ENCODE measurements at places on chromosomes 3 and 15.
A peak's percentile ranks its signal among the peaks of the same experiment; 100 is the strongest.

GRCh38 chr3:50357481-50357880 lies 1.8 kb downstream of the TMEM115 start:
- DNase-seq, result no peak

DNA sequence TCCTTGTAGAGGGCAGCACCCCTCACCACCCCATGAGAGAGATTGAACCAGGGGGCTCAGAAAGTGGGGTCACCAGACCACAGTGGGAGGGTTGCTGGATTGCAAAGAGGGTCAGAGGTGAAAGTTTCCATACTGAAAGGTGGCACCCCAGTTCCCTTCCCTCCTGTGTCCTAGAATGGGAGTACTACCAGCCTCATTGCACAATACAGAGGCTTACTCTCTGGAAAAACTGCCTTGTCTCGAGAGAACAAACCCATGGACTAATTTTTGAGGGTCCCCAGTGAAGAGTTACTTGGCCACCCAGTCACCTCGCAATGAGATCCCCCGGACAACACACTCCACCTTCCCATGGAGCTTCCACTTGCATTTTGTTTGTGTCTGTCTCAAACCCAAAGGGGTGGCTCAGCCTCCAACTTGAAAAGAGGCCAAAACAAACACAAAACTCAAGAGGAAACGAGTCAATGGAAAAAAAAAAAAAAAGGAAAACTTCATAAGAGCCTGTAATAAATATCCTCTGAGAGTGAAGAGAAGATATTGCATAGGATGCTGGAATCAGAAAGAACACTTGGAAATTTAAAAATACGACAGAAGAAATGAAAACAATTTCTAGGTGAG lies 18.6 kb downstream of the MESP2 start:
- no peak for DNase-seq

DNA sequence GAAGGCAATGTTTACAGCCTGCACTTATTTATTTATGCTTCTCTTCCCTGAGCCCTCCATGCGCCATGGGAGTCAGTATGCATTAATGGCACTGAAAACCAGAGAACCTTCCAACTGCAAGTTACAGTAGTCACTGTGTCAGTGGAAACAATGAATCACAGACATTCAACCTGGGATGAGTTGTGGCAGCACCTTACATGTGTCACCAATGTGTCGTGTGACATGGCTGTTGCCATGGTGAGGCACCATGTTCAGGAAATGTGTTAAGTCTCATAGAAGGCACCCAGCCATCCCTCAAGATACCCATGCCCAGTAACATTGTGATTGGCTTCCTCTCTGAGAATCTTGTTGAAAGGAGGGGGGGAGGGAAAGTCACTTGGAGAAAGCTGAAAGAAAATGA lies 105.0 kb downstream of the FOXP1 start:
- DNase-seq, result peak; percentile 66

GRCh38 chr3:171986757-171987518 lies 52.4 kb upstream of the FNDC3B start:
- DNase-seq, result no peak

DNA sequence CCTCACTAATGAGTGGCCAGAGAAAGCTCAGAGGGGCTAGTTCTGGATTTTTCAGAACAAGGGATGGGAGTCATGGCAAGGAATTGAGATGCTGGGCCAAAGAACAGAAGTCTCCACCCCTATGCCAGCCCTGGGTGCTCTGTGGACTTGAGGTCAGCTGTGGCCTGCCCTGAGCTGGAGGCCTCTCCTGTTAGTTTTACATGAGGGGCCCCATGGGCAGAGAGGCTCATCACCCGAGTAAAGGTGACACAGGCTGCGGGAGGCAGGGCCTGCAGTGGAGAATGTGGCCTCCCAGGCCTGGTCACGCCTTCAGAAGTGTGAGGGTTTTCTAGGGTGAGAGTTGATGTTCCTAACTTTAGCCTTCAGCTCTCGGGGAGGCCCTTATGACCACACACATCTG lies 44.9 kb downstream of the ABHD5 start:
- no peak for DNase-seq

DNA sequence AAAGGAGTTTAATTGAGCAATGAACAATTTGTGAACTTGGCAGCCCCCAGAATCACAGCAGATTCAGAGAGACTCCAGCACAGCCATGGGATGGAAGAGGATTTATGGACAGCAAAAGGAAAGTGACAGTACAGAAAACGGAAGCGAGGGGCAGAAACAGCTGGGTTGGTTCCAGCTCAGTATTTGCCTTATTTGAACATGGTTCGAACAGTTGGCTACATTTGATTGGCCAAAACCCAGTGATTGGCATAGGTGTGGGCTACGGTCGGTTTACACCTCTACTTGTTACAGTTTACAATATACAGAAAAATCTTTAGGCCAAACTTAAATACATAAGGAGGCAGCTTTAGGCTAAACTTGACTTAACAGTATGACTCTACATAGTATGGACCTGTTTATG lies 9.7 kb upstream of the MAP3K13 start:
- DNase-seq, result no peak

GRCh38 chr15:85986116-85986515 lies 93.6 kb upstream of the AGBL1 start:
- DNase-seq, result no peak

GRCh38 chr3:169054471-169054870 lies 609.0 kb downstream of the MECOM start:
- no peak for DNase-seq

DNA sequence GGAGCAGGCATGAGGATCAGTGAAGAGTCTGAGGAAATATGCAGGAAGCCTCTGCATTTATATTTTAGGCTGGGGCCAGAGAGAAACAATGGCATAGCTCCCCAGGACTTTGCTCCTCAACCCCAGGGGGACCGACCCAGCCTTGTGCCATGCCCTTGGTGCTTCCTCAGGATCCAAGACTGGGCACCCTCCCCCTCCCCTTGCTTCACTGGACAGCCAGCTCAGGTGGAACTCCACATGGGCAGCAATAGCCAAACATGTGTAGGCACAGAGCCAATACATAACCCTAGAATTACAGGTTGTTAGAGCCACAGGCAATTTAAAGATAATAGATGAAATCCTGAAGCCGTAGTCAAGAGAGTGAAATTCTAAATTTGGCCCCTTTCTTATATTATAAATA lies 73.0 kb upstream of the ETV5 start:
- DNase-seq, result no peak

GRCh38 chr3:139468399-139468798 lies 7.9 kb downstream of the RBP2 start:
- DNase-seq, result no peak

GRCh38 chr3:150985711-150986110 lies 13.2 kb upstream of the CLRN1 start:
- DNase-seq, result no peak

DNA sequence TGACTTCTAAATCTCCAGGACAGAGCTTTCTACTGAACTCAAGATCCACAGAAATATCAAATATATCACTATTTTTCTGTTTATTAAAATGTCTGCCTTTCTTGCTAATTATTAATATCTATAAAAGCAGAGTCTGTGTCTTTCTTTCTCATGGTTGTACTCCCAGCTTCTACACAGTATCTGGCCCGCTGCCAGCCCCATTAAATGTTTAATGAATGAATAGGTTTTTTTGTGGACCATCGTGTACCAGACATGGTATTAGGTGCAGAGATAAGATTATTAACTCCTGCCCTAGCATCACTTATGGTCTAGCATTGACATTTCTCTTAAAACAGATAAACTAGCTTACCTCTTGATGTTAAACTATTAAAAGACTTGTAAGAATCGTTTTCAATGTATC lies 111.4 kb upstream of the RBMS3 start:
- DNase-seq, result no peak

GRCh38 chr15:35992791-35993190 lies 446.8 kb upstream of the DPH6 start:
- no peak for DNase-seq

DNA sequence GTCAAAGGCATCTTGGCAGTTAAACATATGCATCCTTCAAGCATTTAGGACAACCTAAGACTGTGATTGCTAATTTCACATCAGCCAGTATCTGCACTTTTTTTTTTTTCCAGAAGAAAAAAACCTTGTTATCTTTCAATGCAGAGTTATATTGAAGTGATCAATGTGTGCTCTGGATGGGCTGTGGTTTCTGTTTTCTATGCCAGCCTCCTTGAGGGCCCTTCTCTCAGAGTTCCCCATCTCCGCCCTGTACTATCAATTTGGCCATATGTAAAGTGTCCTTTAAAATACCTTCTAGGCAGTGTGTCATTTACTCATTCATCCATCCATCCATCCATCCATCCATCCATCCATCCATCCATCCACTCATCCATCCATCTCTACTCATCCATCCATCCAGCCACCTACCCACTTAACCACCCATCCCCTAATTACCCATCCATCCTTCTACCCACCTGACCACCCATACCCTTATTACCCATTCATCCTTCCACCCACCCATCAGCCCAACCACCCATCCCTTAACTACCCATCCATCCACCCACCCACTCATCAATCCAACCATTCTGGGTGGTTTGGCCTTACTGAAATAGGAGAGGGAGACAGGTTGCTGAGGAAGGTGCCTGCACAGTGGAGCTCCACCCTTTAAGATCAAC lies 322.1 kb downstream of the CHST2 start:
- DNase-seq, result no peak

DNA sequence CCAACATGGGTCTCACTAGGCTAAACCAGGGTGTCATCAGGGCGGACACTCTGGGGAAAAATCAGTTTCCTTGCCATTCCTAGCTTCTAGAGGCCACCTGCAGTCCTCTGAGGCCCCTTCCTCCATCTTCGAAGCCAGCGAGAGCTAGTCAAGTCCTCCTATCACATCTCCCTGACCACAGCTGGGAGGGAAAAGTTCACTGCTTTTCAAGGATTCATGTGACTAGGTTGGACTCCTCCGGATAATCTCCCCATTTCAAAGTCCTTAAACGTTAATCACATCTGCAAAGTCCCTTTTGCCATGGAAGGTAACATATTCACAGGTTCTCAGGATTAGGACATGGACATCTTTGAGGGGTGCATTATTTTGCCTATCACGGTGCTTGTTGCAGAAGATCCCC lies 35.9 kb upstream of the MAP3K13 start:
- DNase-seq, result no peak

- DNase-seq, result no peak
Observed at GRCh38 chr3:113167825-113168801, 43.2 kb upstream of the BOC start.

GRCh38 chr3:32910954-32911353 lies 40.5 kb upstream of the CCR4 start:
- DNase-seq, result no peak

DNA sequence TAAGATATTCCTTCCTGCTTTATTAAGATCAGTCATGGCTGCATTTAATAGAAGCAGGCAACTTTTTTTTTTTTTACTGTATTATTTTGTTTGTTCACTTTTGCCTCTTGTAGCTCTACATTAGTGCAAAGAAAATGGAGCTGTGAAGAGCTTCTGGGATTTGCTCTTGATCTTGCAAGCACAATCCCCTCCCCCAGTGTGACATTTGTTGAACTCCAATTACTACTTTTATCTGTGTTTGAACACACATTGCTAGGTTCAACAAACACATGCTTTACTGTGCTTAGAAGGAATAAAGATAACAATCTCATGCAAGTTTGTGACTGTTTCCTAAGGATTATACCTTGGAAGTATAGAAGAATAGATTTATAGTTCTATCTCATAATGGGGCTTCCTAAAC lies 648.8 kb downstream of the NLGN1 start:
- DNase-seq, result no peak

DNA sequence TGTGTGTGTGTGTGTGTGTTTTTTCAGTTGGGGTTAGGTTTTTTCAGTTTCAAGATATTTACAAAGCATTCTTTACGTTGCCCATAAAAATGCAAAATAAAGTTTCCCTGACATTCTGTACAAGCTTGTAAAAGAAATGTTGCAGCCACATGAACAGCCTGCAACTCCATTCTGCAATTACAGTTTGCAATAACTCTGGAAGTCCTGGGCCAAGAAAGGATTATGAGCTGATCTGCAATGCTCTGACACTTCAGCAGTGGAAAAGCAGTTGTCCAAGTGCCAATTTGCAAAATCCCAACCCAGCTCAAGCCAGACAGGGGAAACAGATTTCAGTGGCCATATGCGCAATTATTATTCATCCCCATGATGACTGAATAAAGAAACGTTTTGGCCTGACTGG lies 322.1 kb downstream of the MEX3B start:
- DNase-seq, result no peak
